ENCODE measurements at places on chromosomes 4 and X.
A peak's percentile ranks its signal among the peaks of the same experiment; 100 is the strongest.

DNA sequence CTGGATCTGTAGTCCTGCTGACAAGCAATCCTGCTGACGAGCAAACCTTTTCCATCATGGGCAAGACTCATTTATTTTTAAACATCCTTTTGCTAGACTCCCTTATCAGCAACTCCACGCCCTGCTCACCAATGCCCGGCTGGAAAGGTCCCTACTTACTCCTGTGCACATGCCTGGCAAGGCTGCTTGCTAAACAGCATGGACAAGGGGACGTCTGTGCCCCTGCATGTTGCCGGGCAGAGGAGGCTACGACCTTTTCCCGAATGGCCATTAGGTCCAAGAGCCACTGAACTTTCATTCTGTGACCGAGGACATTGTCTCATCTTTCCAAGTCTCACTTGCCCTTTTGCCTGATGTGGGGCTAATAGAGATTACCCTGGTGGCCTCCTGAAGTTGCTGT, 98.6 kb downstream of the MGST2 start:
- DNase-seq = no peak

- DNase-seq = peak; percentile 76
Measured at GRCh38 chr4:98939892-98940298, 11.0 kb upstream of the EIF4E start.

DNA sequence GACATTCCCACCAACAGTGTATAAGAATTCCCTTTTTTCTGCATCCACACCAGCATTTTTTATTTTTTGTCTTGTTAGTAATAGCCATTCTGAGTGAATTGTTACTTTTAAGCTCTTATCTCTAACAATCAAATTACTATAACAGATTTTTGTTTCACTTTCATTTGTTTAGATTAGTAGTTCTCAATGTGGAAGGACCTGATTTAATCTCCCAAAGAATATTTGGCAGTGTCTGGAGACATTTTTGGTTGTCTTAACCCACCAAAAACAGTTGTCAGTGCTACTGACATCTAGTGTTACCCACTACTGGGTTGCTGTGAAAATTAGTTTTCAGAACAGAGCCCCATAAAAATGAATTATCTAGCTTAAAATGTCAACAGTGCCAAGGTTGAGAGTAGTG, 37.9 kb downstream of the RUFY3 start:
- DNase-seq = no peak

DNA sequence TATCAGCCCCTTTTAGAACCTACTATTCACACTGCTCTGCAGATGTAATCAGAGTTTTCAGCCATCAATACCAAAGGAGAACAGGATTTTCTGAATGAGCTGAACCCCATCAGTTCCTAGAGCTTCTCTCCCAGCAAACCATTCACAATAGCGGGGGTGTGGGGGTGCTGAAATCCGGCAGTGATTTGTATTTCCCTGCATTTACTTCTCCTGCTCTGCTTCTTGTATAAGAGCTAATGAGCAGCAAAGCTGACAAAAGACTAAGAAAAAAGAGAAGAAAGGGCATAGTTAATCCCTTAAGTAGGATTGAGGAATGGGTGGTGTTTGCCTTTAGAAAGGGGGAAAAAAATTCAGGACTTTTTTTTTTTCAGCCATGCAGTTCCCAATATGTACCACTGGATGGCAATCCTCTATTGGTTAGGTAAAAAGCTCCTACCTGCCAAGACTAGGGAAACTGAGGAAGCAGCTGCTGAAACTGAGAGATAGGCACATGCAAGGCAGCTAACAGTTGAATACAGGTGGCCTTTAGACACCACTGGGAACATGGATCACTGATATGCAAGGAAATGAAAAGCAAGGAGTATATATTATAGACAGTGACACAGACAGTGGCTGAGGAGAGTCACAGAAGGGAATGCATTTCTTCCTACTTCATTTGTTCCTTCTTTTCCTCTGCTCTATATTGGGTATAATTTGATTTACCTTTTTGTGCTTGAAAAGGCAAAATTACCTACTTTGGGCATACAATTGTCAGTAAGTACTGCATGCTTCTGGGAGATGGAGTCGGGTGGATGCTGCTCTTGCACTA, 217.9 kb downstream of the HS6ST2 start:
- DNase-seq = no peak

- no peak for DNase-seq
Measured at GRCh38 chr4:16225167-16225862, 956 bp downstream of the TAPT1 start.

- peak; percentile 92 for DNase-seq
Measured at GRCh38 chrX:71532753-71533425, at the start of gene OGT. TSS of gene OGT (plus strand) at chrX:71533104. CDS start at chrX:71533300, 196 bp downstream.

DNA sequence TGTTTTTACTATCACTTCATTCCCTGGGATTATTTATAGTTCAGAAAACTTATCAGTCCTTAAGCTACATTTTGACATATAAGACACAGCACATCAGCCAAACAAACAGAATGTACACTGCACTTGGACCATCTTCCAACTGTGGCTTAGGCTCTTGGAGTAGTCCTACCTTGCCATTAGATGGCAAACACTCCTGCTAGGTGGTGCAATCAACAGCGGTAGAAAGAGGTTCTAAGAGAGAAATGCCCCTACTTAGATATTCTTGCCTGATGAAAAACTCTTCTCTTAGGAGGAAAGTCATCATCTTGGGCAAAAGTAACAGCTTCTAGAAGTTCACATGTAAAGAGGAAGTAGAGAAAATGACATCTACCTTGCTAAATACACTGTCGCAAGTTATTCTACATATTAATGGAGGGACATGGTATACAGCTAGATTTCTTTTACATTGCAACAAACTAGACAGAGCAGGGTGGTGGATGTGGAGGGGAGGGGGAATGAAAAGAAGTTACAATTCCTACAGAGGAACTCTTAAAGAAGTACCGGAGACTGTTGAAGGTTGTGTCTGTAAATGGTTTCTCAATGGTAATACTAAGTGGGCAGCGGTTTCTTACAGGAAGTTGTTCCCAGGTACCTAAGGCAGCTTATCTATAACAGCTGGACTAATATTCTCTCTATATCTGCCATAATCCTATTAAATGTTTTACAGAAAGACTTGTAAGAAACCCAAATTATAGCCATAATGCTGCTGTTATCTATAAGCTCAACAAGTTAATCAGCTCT, 8.1 kb upstream of the STPG2 start:
- DNase-seq = no peak

DNA sequence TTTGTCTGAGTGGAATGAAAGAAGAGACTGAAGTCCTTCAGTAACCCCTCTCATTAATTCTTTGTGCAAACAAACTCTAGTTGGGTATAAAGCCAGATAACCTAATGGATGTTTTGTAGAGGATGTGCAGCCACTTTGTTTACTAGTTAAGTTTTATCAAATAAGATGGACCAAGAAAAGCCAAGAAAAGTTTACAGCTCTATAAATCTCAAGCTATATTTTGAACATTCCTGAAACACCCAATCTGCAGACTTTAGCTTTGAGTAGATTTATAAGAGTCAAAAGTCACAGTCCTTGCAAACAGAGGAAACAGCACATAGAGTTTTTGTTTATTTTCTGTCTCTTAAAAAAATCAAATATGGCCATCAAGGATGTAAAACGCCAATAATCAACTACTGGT, 452.9 kb downstream of the SPRY1 start:
- no peak for DNase-seq

DNA sequence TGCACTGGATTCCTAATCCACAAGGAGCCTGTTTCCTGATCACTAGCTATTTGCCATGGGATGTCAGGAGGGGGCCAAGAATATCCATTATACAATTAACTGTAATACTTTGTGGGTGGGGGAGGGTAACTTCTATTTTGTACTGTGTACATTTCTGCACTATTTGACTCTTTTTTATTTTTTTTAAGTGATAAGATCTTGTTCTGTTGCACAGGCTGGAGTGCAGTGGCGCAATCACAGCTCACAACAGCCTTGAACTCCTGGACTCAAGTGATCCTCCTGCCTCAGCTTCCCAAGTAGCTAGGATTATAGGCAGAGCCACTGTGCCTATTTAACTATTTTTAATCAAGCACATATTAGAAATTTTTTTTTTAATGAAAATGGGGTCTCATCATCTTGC, 134.1 kb downstream of the ELOVL6 start:
- DNase-seq = no peak

- DNase-seq = no peak
Measured at GRCh38 chr4:90105274-90105673, 21.9 kb upstream of the CCSER1 start.

DNA sequence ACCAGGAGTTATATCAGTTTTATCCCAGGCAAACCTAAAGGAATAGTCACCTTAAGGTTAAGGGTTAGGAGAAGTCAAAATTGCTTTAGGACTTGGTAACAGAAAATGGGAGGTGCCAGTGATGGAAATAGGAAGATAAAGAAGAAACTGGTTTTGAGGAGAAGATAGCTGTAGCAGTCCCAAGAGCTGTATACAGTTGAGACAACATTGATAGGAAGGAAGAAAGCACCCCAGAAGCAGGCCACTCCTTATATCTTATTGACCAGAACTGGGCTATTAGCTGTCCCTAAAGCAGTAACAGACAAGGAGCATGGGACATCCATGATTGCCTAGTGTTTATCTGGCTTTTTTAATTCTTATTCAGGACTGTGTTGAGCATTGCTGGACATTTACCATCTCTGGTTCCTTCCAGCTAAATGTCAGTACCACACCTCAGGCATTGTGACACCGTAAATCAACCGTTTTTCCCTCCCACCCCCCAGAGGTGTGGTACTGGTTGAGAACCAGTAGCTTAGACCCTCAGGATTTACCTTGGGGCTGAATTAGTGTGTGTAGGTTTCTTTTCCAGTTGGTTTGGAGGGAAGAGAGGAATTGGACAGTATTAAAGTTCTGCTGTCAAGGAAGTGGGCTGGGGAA, 2.0 kb upstream of the PGRMC2 start:
- DNase-seq = no peak

DNA sequence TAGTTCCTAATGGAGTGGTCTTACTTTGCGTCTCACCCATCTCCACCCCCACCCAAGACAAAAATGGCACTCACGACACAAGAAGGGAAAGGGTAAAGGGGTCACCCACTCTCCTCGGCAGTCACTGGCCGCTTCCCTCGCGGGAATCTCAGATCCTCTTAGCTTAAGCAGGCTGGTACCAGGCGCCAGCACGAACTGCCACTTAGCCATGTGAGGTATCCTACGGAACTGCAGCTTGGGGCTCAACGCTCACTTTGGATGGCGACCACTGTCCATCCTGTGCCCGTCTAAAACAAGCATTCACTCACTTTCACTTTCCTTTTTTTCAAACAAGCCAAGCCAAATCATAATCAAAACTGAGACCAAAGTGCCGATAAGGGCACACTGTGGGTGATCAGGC, 14.6 kb upstream of the MAGIX start:
- no peak for DNase-seq

- no peak for DNase-seq
Measured at GRCh38 chr4:25107827-25108516, 52.3 kb downstream of the SEPSECS start.

GRCh38 chrX:34238896-34239295, 106.8 kb upstream of the FAM47A start:
- DNase-seq = no peak

DNA sequence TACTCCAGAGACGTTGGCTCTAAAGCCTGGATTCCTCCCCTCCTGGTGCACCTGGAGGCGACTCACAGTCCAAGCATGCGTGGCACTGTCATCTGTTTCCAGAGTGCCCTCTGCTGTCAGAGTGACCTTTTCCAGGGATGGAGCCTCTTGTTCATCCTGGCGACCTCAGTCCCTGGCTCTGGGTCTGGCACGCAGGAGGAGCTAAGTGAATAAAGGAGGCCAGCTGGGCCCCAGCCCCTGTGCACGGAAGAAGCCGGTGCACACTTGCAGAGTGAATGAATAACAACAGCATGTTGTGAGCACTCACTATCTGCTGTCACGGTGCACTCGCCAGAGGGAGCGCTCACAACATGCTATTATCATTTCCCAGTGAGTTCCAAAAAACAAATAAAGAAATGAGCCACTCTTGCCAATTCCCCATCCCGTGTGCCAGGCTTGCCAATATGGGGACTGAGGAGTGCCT, 27.8 kb upstream of the PSAPL1 start:
- DNase-seq = no peak

DNA sequence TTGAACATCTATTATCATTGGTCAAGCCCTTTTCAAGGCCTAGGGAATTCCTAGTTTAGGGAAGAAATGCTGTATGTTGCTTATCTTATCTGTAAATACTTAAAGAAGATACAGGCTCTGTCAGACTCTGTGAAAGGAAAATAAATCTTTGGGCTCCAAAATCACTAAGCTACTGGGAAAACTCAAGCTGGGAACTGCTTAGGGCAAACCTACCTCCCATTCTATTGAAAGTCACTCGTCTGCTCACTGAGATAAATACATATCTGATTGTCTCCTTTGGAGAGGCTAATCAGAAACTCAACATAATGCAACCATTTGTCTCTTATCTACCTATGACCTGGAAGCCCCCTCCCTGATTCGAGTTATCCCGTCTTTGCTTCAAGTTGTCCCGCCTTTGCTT, 108.6 kb upstream of the NDST4 start:
- DNase-seq = no peak

GRCh38 chr4:13527981-13528820, 16.1 kb downstream of the NKX3-2 start:
- DNase-seq = no peak

GRCh38 chrX:152896450-152896849, 1.4 kb upstream of the ZNF185 start:
- no peak for DNase-seq

DNA sequence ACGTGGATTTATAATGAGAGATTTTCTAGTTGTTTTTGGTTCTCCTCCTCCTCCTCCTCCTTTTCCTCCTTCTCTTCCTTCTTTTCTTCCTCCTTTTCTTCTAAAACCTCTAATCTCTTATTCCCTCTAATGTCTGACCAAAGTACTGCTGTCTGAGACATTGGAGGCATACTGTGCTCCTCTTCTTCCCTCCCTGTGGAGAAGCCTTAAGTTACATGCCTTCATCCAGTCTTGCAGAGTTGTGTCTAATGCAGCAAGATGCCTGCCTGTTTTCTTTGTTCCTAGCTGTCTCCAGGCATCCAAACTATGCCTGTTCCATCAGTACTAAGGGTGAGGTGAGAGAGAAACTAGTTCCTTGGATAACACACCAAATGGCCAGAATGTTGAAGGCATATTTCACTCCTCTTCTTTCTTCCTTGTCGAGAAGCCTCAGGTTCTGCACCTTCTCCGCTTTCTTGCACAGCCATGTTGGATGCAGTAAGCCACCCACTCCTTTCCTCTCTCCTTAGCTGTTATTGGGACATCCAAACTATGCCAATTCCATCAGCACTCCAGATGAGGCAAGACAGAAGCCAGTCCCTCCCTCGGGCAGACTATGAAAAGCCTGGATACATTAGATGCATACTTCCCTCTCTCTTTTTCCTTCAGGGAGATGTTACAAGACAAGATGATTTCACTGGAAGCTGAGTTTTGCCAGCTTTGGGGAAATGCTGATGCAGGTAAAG, 285.7 kb upstream of the TRAM1L1 start:
- no peak for DNase-seq

DNA sequence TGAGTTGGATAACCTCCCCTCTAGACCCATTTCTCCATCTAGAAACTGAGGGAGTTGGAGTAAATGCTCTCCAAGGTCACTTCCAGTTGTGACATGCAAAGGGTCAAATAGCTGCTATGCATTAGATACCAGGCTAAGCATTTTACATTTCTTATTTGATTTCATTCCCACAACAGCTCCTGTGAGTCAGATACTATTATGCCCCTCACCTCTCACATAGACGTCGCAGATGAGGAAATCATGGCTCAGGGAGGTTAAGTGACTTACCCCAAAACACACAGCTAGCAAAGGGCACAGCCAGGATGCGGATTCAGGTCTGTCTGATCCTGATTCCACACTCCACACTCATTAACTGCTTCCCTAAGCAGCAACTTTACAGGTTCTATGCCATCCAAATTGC, 57.7 kb downstream of the PRPS1 start:
- DNase-seq = no peak

GRCh38 chr4:148776941-148777340, 334.7 kb upstream of the NR3C2 start:
- DNase-seq = no peak

Measured in COLO829 (cell line).